ENCODE measurements at places on chromosomes 5 and 9. TPM values are rescaled to one million over a fixed set of nuclear protein-coding genes. Genes with fewer than 3 reads are reported as not detected.

DNA sequence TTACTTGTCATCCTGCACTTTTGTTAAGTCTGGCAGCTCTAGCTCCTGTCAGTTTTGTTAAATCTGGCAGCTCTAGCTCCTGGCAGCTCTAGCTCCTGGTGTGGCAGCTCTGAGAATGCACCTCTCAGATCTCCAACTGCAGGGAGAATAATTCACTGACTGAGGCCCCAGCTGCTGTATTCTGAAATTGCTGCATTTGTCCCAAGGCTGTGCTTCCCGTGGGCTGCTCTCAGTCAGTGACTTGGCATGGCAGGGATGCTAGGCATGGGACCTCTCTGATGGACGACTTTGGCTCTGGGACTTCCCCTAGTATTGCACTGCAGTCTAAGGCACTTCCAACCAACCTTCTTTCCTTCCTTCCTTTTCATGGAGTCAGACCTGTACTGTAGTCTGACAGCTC is 475.7 kb downstream of the CCDC171 start:
- no peak for DNase-seq

DNA sequence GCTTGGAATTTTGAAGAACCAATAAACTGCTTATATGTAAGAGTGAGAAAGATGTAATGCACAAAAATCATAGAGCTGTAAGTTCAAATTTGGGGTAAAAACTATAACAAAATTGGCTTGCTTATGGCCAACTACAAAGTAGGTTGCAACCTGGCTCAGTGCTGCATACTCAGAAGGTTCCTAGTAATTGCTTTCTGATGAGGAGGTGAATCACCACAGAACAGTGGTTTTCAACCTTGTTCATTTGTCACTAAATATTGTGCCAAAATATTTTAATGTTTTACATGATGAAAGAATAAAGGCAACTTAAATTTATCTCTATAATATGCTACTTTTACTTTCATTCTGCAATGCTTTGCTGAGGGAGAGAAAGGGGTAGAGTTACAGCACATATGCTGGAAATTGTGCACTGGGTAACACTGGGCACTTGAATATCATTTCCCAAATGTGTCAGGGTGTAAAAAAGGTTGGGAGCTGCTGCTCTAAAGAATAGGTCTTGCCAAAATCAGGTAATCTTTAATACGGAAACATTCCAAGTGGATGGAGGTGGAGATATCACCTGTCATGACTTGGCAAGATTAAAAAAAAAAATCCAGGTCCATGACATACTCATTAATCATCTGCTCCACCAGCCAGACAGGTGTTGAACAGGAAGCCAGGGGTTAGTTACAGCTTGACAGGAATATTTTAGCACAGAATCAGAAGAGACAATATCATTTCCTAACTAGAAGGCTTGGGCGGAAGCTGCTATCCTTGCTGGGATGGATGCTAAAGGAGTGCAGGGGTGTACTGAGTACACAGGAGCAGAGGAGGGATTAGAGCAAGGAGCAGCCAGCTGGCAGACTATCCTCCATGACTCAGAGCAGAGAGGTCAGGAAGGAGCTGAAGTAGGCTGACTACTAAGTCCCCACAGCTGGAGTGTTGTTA is 34.6 kb upstream of the CCL21 start:
- DNase-seq = no peak

DNA sequence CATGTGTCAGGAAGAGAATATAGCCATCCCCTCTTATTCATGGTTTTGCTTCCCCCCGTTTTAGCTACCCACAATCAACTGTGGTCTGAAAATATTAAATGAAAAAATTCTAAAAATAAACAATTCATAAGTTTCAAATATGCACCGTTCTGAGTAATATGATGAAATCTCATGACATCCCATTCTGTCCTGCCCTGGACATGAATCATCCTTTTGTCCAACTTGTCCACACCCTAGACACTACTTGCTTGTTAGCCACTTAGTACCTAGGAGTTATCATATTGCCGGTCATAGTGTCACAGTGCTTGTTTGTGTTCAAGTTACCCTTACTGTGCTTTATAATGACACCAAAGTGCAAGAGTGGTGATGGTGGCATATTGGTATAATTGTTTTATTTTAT is 113.5 kb downstream of the CAAP1 start:
- no peak for DNase-seq

GRCh38 chr9:133137451-133138231 is 16.6 kb upstream of the RALGDS start:
- peak; percentile 67 for DNase-seq

GRCh38 chr5:5252106-5252505 is 112.0 kb downstream of the ADAMTS16 start:
- no peak for DNase-seq

DNA sequence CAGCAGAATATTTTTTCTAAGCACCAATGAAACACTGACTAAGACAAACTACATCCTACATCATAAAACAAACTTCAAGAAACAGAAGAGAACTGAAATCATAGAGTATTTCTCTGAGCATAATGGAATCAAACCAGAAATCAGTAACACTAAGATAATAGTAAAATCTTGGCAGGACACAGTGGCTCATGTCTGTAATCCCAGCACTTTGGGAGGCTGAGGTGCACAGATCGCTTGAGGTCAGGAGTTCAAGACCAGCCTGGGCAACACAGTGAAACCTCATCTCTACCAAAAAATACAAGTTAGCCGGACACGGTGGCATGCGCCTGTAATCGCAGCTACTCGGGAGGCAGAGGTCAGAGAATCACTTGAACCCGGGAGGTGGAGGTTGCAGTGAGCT is 63.1 kb downstream of the RNF130 start:
- no peak for DNase-seq

DNA sequence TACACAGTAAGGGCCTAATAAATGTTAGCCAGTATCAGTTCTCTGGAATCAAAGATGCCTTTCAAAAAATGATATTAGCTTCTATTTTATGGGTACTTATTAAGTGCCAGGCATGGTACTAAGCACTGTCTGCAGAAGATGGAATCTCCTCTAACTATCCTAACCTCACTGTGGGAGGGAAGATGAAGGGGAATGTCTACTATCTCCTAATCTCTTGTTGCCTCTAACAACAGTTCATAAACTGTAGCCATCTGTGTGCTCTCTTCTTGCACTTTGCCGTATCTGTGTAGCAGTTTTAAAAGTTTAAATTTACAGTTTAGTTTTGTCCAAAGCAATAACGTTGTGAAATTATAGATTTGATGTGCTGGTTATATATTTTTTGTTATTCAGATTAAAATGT is 99.6 kb upstream of the CCDC112 start:
- DNase-seq = no peak

IFNK gene
- total RNA-seq = not detected

NTRK2 gene
- total RNA-seq = 0.45 TPM

BRD9 gene
- total RNA-seq = 50.7 TPM

SPARC gene
- total RNA-seq = not detected

NEUROG1 gene
- total RNA-seq = not detected

PKN3 gene
- 10.4 TPM for total RNA-seq

TGFBI gene
- total RNA-seq = 0.58 TPM

IL13 gene
- 14.9 TPM for total RNA-seq

Measured in activated CD4-positive, alpha-beta memory T cell treated with anti-CD3 and anti-CD28 coated beads for 36 hours (primary cell).